ENCODE measurements at places on chromosomes 11 and 22.

- DNase-seq: peak; percentile 38
Observed at GRCh38 chr11:119295178-119295577, 21.8 kb downstream of the MCAM start.

GRCh38 chr11:121755906-121756305, 303.1 kb upstream of the SORL1-AS1 start:
- no peak for DNase-seq

GRCh38 chr11:32262367-32262766, 171.5 kb downstream of the RCN1 start:
- no peak for DNase-seq

- DNase-seq: no peak
Observed at GRCh38 chr11:44162004-44162403, 66.5 kb downstream of the EXT2 start.

DNA sequence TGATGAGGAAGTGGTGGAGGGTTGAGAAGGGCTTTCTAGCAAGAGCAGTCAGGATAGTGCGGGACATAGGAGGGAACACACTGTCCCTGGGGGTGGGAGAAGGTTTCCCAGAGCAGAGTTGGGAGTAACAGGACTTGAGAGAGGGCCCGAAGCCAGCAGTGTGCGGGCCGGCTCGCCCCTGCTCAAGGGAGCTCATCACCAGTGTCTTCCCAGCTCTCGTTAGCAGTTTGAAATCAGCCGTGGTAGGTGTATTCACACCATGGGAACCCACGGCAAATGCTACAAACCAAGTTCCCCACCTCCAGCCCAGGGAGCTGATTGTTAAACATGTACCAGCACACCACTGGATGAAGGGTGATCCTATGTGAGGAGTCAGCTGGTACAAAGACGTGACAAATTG, 66.2 kb upstream of the EIF3D start:
- no peak for DNase-seq

- DNase-seq: no peak
Observed at GRCh38 chr11:112655371-112655770, 305.8 kb upstream of the NCAM1 start.

DNA sequence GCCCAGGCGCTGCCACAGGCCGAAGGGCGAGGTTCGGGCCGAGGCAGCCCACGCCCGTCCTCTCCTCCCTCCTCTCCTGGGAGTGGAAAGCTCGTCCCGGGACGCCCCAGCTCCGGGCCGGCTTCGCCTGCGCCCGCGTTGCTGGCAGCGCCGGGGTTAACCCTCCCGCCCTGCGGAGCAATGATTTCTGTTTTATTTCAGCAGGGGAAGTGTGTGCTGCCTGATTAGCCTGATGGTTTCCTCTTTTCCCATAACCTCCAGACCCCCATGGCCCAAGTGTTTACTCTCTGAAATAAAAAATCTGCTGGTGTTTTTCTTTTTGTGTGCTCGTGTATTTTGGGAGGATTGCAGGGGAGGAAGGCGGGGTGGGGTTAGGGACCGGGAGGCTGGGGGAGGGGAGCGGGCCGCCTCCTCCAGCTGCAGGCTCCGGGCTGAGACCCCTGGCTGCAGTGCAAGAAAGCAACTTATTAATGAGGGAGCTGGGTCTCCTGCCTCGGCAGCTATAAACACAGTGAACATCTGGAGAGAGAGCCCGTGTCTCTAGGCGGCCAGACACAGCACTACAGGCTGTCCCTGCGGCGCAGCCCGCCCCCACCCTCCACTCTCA, 38.6 kb downstream of the ETS1 start:
- DNase-seq: peak; percentile 60

- no peak for DNase-seq
Observed at GRCh38 chr11:113865873-113866272, 9.5 kb downstream of the USP28 start.

GRCh38 chr11:120378474-120378873, 42.3 kb downstream of the ARHGEF12 start:
- no peak for DNase-seq

GRCh38 chr11:88292171-88292843, 45.2 kb downstream of the CTSC start:
- DNase-seq: no peak

DNA sequence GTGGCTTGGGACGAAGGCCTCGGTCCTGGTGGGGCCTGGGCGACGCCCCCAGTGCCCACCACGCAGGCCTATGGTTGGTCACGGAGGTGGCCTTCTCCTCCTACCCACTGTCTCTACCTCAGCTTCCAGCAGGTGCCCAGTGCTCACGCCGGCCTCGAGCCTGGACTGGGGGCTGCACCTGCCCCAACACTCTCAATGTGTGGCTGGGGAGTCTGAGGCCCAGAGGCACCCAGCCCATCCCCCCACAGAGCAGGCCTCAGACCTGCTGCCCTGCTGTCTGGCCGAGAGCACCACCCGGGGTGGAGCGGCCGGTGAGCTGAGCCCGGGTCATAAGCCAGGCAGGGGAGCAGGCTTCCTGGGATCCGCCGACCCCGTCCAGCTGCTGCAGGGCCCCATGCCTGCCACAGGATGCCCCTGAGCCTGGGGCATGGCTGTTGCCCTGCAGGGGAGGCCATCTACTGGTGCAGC, 28.6 kb upstream of the MUC5AC start:
- DNase-seq: no peak

- DNase-seq: no peak
Observed at GRCh38 chr11:3000032-3000961, 8.2 kb upstream of the NAP1L4 start.

- no peak for DNase-seq
Observed at GRCh38 chr11:117356126-117356890, 28.7 kb downstream of the CEP164 start.

GRCh38 chr22:37745548-37746365, 48.9 kb downstream of the TRIOBP start:
- peak; percentile 81 for DNase-seq

GRCh38 chr11:48073031-48073861, 92.9 kb downstream of the PTPRJ start:
- no peak for DNase-seq

DNA sequence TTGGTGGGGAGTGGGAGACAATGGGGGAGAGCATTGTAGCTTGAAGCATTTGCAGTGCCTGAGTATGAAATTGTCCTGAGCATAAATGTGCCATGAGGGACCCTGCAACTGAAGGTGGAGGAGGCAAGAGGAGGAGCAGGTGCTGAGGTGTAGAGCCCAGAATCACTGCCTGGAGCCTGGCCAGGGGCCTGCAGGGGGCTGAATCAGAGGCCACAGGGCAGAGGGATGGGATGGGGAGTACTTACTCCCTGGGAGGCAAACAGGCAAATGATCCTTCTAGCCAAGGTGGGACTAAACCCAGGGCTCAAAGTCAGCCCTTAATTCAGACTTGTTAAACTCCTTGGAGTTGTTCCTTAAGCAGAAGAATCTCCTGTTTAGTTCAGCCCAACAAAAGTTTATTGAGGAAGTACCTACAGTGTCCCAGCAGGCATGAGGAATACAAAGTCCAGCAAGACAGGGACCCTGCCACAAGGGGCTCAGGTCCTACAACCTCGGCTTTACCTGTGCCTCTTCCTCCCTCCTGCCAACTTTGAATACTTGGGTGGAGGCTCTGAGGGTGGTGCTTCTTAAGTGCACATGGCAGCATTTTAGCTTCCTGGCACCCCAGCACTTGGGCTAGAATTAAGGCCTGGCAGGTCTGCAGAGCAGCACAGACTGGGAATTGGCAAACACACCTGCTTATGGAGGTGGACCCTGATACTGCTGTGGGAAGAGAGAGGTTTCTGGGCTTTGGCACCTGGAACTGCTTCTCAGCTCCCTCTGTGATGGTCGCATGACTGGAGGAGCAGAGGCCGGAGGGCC, 20.0 kb downstream of the MICAL2 start:
- DNase-seq: no peak

DNA sequence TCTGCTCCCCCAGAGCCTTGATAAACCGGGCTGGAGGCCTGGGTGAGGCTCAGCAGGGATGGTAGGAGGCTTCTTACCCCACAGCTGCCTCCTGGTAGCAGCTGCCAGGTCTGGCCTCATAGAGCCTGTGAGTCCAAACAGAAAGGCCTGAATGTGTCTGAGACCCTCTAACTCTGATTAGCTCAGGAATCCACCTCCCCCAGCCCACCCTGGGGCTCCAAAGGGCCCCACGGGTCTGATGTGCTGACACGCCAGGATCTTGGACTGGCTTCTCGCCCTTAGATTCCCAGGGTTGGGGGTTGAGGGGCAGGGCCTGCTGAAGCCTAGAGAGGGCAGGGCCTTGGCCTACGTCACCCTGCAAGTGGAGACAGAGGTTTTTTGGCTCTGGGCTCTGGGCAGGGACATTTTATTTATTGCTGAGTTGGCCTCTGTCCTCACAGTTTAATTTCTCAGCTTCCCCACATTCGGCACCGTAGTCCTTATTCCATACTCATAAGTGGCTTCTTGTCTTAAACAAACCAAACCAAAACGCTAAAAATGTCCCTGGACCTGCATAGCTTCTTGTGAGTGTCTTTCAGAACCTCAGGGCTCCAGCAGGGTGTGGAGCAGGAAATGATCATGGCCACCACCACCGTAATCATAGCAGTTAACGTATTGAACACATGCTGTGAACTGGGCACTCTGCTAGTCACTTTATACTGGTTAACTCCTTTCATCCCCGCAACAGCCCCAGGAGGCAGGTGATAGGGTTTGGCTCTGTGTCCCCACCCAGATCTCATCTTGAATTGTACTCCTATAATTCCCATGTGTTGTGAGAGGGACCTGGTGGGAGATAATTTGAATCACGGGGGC, 25.1 kb downstream of the KIAA1671 start:
- no peak for DNase-seq

DNA sequence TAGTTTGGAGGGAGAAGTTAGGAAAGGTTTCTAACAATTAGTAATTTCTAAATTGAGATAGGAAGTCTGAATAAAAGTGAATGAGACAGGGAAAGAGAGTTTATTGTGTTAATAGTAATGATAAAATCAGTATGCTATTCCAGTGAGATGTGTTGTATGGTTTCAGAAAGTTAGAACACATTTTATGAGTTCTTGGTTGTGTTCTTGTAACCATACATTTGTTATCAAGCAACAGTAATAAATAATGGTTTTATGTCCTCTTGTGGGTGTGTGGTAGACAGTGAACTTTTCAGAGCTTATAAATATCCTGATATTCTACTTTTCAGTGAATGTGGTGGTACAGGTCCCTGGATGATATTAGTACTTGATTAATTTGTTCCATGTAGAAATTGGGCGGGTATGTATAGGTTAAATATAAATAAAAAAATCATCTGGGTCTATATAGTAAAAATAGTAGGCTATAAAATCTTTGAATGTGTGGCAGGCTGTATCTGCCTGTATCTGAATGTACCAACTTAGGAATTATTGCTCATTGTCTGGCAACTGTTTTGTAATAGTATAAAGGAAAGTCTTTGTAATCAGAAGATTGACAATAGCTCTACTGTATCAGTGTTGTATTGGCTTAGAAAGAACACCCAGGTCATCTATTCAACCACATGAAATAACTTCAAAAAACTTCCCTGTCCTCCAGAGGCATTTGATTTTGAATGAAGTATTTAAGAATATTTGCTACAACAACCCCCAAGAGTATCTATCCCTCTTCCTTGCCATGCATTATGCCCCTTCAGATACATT, 54.8 kb downstream of the UVRAG start:
- no peak for DNase-seq

GRCh38 chr11:66720223-66720898, 8.7 kb downstream of the SPTBN2 start:
- DNase-seq: peak; percentile 4

DNA sequence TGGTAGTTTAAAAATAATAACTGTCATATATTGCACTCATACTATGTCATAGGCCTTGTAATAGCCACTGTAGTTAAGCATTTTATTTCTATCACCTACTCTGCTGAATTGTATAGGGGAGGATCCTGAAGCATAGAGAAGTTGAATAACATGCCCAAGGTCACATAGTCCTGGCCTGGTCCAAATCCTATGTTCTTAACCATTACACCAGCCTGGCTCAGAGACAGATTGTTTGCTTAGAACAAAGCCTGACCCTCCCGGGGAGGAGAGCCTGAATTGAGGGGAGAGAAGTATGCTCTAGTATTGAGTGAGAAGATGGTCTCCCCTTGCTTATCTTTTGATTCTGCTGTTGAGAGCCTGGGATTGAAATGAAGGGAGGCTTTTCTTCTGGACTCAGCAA, 2.2 kb downstream of the NEU3 start:
- DNase-seq: no peak

DNA sequence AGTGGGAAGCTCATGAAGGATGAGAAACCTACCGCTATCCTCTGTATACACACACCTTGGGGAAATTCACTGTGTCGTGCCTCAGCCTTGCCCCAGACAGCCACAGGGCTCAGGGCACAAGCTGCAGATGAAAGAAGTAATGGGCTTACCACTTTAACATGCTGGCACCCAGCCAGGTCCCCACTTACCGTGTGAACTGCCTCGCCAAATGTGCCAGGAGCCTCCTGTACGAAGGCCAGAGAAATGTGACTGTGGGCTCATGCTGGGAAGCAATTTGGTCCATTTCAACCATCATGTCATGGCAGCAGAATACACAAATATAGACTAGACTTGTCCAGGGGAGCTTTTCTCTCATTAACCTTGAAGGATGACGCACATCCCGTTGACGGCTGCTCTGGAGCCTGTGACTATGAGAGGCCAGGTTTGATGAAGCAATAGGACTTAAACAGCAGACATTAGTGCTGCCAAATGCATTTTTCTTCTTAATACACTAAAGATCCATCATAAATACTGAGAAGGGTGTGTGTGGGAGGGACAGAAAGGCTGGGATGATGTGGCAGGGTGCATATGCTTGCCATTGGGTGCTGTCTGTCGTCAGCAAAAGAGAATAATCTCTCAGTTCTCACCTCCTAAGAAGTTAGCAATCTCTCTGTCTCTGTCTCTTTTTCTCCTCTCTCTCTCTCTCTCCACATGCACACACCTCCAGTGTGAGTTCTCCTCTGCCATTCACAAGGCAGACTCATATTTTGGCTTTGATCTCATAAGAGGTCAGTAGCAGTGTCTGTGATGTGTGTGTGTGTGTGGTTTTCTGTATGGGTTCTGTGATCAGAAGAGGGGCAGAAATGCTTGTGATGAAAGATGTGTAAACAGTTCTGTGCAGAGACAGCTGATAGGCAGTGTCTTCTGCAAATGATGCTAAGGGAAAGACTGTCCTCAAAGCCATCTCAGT, 142.4 kb downstream of the KIRREL3 start:
- DNase-seq: no peak

DNA sequence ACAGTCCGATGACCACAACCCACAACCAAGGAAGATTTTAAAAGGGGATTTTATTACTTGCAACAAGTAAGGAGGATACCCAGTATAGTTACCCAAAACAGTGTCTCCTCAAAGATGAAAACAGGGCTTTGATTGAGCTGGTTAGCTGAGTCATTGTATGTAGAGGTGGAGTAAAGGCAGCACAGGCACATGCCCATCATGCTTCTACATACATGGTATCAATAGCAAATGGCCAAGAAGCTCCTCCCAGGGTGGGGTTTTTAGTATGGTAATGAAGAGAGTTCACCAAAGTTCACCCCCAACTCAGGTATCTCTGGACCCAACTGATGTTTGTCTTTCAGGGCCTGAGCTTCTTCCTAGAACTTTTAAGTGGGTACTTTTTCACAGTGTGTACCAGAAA, 157.1 kb upstream of the CEP126 start:
- no peak for DNase-seq

GRCh38 chr11:99424313-99425084, 403.8 kb downstream of the CNTN5 start:
- no peak for DNase-seq

All from Kasumi-1 (cell line).